ENCODE measurements at places on chromosomes 1 and 21.

DNA sequence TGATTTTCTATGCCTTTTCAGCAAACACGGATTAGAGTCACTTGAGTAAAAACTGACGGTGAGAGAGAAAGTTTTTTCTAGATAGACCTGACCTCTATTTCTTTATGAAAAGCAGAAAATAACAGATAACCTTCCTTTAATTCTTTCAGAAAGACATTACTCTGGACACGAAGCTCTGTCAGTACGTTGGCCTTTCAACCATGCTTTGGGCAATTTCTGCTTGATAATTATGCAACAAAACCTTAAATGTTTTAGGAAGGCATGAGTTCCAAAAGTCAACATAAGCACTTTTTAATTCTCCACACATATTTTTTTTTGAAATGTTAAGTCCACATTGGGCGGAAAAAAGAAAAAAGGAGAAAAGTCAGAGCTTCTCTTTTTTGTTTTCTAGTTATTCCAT lies 137.8 kb downstream of the AKT3 start:
- DNase-seq: no peak

GRCh38 chr1:242735323-242735722 lies 210.8 kb upstream of the PLD5 start:
- no peak for DNase-seq

DNA sequence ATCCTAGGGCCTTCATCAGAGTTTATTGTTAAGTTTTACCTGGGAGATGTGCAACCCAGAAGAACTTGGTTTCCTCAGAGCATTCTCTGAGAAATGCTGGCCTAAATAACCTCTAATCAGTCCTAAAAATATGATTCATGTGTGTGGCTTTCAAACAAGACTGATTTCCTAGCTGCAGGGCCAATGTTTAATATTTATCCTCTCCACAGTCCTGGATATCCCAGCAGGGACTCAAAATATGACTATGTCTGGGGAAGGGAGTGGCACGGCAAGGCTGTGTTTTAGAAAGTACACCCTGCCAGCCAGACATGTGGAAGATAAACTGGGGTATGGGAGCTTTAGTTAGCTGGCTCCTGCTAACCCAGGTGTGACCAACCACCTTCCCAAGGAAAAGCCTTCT lies 26.3 kb downstream of the PLPP3 start:
- DNase-seq: no peak

GRCh38 chr21:38887062-38887686 lies 81.4 kb downstream of the ETS2 start:
- DNase-seq: no peak

DNA sequence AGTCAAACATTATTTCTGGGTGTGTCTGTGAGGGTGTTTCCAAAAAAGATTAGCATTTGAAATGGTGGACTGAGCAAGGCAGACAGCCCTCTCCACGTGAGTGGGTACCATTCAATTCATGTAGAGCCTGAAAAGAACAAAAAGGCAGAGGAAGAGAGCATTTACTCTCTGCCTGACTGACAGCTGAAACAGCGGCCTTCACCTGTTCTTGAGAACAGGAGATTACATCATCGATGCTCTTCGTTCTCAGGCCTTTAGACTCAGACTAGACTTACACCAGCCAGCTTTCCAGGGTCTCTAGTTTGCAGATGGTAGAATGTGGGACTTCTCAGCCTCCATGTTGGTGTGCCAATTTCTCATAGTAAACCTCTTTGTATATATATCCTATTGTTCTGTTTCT lies 302.3 kb downstream of the BACH1 start:
- DNase-seq: no peak

DNA sequence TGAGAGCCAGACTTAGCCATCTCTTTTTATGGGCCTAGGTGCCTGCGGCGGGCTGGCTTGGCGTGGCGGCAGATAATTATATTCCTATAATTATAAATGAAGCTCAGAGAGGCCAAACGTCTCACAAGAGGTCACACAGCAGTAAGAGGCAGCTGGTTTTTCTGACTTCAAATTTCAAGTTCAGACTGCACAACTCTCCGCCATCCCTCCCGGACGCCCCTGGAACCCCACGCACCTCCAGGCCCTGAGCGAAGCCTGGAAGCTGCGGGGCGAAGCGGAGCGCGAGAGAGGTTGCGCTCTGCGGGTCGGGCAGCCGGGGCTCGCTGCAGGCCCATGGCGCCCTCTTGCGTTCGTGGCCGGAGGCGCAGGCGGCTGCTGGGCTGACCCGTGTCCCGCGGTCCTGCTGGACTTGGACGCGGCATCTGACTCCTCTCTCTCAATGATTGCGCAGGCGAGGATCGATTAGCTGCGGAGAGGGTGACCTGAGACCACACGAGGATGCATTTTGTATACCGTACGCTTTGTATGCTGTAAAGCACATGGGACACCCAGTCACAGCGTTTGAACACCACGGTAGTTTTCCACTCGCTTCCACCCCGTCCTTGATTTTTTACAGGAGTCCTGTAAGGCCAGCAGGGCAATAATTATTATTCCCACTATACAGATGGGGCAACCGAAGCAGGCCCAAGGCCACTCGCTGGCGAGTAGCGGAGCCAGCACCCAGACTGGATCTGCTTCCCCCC lies 272.7 kb downstream of the FOXD2 start:
- peak; percentile 15 for DNase-seq

DNA sequence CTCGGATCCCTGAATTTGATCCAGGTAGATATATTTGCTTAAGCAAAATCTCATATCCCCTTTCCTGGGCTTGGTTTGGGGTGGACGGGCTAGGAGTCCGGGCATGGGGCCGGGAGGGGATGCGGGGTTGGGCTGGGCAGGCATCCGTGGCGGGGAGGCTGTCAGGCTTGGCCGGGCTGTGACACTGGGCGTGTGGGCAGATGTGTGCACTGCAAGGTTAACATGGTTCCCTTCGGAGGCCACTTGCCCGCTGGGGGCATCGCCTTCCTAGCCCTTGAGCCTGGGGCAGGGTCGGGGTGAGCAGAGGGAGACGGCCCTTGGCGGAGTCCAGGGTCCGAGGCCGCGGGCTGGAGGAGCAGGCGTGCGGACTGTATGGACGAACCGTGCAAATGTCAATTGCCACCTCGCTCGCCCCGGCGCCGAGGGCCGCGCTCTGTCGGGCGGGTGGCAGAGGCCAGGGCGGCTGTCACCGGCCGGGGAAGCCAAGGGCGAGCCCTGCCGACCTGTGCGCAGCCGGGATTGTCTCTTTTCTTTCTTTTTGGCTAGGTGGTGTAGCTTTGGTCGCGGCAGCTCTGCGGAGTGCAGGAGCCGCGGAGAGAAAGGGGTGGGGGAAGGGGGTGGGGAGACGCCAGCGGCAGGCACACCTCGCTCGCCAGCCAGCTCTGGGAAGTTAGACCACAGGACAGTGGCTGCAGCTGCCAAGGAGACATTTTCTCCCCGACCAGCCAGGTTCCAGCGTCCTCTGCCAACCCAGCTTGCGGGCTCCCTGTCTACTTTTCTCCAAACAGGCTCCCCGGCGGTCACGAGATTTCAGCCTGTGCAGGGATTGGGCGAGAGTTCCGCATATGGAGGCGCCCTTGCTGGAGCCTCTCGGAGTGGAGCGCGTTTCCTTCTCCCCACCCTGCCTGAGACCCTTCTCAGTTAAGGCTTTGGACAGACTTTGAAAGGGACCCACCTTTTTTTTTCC lies 1.3 kb downstream of the RCOR3 start:
- DNase-seq: peak; percentile 14

- no peak for DNase-seq
Observed at GRCh38 chr1:180287988-180288705, 58.1 kb downstream of the LHX4 start.

- no peak for DNase-seq
Observed at GRCh38 chr1:50858761-50859160, 101.3 kb downstream of the FAF1 start.

DNA sequence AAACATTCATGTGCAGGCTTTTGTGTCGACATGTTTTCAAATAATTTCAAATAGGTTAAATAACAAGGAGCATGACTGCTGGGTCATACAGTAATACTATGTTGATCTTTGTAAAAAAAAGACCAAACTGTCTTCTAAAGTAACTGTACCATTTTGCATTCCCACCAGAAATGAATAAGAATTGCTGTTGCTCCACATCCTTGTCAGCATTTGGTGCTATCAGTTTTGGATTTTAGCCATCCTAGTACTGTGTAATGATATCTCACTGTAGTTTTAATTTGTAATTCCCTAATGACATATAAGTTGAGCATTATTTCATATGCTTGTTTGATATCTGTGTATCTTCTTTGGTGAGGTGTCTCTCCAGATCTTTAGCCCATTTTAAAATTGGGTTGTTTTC lies 11.6 kb downstream of the UROD start:
- DNase-seq: no peak

GRCh38 chr1:204438628-204439027 lies 27.0 kb upstream of the PPP1R15B start:
- no peak for DNase-seq

DNA sequence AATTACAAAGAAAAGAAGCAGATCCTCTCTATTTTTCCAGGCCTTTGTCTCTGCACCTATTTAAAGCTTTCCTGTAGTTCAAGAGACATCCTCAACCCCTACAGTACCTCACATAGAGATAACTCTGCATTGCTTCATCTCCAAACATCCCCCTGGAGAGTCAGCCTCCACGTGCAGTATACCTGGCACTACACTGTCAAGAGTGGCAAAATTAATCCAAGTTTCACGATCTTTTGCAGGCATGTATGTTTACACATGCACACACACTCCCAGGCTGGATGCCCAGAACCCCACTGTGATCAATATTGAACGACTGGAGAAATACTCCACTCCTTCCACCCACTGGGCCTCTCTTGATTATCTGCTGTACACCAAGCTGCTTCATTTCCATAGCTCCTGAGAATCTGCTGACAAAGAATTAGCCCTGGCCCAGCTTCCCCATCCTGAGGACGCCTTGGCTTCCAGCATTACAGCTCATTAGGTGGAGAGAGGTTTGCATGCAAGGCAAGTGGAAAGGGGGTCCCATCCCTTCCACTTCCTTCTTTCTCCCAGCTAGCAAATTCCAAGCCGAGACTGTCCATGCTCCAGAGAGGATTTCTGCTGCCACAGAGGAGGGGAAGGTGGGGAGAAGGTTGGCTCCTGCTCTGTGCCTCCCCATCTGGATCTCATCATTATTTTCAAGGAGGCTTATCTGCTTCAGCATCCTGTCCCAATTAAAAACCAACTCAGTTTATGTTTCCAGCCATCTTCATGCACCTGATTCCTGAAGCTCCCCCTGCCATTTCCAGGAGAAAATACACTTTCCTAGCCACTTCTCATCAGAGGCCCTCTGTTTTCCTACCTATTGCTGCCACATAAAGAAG lies 66.5 kb upstream of the GOLT1A start:
- DNase-seq: no peak

DNA sequence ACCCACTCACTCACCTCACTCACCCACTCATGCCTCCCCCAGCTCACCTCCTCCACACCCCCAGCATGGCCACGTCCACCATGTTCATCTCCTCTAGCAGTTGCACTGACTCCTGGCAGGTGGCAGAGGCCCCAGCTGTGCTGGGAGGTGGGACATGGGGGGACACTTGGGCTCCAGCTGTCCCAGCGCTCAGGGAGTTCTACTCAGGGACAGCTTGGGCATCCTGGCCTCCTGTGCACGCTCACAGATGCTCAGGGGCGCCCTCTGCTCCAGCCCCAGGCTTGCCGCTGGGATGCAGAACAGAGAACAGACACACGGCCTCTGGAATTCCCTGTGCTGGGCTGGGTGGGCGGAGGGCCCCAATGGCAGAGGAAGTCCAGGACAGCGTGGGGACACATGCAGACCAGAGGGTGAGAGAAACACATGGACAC lies 5.2 kb downstream of the KRTAP10-8 start:
- DNase-seq: no peak

GRCh38 chr1:227790868-227791267 lies 24.6 kb upstream of the PRSS38 start:
- no peak for DNase-seq

DNA sequence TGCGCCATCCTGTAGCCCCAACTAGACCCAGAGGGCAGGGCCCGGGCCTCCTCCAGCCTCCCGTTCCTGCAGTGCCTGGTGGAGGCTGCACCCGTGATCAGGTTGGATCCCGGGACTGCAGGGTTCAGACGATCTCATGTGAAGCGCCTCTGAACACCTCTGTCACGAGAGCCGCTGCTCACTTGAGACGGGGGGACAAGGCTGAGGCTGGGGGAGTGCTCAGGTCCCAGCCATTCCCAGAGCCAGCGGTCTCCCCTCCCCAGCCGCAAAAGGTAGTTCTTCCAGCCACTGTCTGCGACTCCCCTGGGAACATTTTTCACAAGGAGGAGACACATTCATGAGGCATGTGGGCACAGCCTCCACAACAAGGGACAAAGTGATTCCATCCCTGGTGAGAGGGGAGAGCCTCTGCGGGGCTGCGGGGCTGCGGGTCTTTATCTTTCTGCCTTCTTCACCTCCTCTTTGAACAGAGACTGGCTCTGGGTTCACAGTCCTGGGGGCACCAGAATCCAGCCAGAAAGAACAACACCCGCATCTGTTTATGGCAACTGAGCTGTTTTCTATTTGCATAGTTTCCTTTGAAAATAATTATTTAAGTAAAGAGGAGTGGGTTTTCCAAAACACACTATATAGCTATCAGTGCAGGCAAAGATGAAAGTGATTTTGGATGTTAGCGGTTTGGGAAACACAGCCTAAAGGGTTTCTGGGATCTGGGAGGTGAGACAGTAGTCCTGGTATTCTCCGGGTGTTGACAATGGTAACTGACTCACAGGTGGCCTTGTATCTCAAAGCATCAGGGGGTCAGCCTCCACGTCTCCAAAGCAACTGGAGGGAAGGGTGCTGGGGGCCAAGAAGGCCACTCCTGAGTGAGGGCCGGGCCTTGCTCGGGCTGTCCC lies 13.0 kb upstream of the LDLRAP1 start:
- DNase-seq: no peak

GRCh38 chr1:66283622-66284041 lies 250.3 kb upstream of the SGIP1 start:
- DNase-seq: no peak

- DNase-seq: no peak
Observed at GRCh38 chr1:174225499-174226204, 66.3 kb downstream of the RABGAP1L start.

- DNase-seq: no peak
Observed at GRCh38 chr1:224427346-224427745, 7.3 kb downstream of the WDR26 start.

- DNase-seq: no peak
Observed at GRCh38 chr1:94966033-94966432, 39.1 kb upstream of the CNN3 start.

GRCh38 chr1:237013608-237014007 lies 9.4 kb upstream of the MT1HL1 start:
- no peak for DNase-seq

- DNase-seq: no peak
Observed at GRCh38 chr1:94955767-94956632, 29.1 kb upstream of the CNN3 start.

DNA sequence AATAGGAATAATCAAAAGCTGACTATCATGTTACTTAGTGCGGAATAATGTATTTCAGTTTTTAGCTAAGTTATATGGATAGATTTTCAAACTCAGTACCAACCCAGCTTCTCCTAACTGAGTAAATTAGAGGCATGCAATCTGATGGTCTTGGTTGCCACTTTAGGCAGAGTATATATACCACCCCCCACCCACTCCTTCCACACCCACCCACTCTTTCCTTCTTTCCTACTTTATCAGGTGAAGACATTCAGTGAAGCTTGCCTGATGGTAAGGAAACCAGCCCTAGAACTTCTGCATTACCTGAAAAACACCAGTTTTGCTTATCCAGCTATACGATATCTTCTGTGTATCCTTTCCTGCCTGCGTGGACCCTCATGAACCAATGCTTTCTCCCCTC lies 36.3 kb downstream of the DAP3 start:
- no peak for DNase-seq

- DNase-seq: no peak
Observed at GRCh38 chr1:8424539-8425116, 106.7 kb downstream of the SLC45A1 start.

- DNase-seq: no peak
Observed at GRCh38 chr1:24293392-24294227, 25.5 kb upstream of the GRHL3 start.

Measured in stimulated activated CD8-positive, alpha-beta memory T cell treated with anti-CD3 and anti-CD28 coated beads, Interleukin-4, amount 100 ng/mL, for 1 hour (primary cell).